NT2/D1 (cell line): ENCODE measurements at places on chromosomes 4 and X.
A peak's percentile ranks its signal among the peaks of the same experiment; 100 is the strongest.

DNA sequence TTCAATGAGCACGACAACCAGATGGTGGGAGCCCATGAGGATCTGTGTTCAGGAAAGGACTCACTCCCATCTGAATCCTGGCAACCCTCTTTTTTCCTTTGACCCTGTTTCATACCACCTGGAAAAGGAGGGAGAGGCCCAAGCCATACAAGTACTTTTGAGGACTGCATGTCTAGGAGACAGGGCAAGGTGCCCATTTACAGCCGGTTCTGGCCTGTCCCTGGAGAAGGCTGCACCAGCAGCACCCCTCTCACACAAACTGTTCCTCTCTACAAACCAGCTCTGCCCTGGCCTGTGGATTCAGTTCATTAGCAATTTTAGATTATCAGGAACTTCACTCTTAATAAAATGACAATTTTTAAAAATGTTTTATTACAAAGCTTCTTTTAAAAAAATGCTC, 57.5 kb downstream of the HADH start:
- DNase-seq, result no peak

GRCh38 chrX:8067754-8068462, 103.2 kb downstream of the VCX2 start:
- DNase-seq, result no peak

- no peak for DNase-seq
Observed at GRCh38 chr4:185122681-185123345, 20.3 kb upstream of the SLC25A4 start.

GRCh38 chr4:96375367-96375766, 535.5 kb downstream of the PDHA2 start:
- no peak for DNase-seq

GRCh38 chrX:8432396-8432795, 32.2 kb upstream of the VCX3B start:
- DNase-seq, result no peak

DNA sequence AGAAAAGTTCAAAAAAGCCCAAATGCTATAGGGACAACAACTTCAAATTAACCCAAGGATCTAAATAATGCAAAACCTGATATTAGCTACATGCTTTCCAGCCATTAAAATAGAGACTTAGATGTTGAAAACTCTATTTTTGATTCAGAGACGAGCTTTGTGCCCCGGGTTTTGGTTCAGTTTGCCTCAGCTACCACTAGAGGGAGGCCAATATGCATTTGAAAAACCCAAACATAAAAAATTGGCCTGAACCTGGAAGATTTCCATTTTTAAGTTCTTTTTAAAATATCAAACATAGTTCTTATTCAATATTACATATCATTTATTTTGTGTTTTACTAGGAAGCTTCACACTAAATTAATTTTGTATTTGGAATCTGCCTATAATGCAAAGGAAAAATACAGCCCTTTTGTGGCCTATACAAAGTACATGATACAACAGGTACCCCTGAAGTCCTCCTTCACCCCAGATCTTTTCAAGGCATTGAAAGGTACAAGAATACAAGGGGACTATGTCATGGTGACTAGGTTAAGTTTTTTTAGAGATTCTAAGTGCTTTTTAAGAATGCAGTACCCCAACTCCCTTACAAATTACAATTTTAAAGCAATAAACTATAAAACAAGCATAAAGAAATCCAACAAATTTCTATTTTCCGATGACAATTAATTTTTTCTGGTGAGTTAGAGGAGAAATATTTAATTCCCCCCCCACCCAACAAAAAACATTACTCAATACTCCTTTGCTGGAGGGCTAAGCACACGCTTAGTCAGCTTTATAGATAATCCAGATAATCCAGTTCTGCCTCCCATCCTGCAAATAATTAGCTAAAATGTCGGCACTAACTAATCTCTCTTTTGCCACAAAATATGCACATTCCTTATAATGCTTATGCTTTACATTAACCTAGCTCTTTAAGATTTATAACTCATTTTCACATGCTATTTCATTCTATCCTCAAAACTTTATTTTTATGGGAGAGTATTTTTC, 97.7 kb upstream of the PTPN13 start:
- no peak for DNase-seq

DNA sequence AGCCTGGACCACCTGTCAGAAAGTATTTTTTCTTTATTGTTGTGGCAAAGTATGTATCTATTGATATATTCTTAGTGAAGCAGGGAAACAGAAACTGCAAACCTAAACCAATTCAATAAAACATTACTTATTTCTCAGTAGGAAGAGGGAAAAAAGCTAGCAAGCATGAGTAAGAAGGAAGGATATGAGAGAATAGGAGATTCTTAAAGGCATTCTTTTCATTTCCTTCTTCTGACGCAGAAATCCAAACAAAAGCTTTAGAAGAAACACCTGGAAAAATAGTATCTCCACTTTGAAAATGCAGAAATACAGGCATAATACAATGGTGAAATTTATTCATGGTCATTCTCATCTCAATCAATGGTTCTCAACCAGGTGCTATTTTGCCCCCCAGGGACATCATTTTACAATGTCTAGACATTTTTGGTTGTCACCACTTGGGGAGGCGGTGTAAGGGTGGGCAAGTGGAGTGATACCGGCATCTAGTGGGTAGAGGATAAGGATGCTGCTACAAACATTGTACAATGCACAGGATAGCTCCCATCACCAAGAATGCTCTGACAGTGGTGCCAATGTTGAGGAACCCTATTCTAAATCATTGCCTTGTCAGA, 21.7 kb upstream of the ATXN3L start:
- no peak for DNase-seq

- DNase-seq, result no peak
Observed at GRCh38 chr4:94469221-94469784, 17.6 kb downstream of the PDLIM5 start.

DNA sequence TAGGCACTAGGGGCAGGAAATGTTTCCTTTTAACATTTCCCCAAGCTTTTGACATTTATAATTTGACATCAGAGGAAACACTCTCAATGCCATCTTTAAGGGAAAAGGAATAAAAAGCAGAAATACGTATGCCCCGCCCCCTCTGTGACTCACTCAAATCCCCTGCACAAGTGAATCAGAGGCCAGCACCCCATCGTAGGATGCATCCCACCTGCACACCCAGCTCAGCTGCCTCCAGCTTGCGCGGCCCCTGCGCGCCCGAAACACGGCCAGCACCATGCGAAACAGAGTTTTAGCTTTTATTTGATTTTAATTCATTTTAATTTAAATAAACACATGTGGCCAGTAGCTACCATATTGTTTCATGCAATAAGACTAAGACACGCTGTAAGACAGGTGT, 29.5 kb downstream of the ABLIM2 start:
- no peak for DNase-seq

DNA sequence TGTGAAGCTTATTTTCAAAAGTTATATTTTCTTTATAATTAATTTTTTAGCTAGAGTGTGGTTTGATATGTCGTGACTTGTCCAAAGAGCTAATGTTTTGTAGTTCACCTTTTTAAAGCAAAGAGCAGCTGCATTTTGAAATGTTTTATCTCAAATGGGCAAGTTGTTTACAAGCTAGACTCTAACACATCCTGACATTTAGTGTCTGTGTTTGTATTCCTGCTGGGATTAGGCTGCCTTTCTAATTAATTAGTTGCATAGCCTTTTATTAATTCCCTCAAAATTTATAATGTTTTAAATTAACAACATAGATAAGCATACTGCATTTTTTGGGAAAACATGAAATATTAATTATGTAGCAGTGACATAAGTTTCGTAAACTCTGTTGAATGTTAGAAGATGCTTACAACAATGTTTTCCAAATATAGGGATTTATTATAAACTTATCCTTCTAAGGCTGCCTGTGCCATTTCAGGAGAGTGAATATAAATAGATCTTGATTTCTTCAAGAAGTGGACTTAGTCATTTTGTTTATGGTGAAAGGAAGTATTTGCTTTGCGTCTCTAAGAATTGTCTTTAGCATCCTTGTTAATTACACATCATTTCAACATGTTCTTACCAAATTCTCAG, 37.7 kb upstream of the NUDT6 start:
- DNase-seq, result no peak

GRCh38 chr4:3479358-3480101, 16.4 kb downstream of the DOK7 start:
- no peak for DNase-seq

GRCh38 chr4:7425124-7425523, 9.6 kb downstream of the PSAPL1 start:
- no peak for DNase-seq

DNA sequence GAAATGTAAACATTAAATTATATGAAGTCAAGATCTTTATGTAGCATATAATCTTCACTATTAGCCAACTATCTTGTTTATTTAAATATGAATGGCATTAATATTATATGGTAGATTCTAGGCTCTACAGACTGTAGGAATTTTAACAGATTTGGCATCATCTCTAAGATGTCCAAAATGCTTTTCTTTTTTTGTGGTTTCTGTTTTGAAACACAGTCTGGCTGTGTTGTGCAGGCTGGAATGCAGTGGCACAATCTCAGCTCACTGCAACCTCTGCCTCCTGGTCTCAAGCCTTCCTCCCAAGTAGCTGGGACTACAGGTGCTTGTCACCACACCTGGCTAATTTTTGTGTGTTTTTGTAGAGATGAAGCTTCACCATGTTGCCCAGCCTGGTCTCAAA, 76.2 kb downstream of the ELOVL6 start:
- no peak for DNase-seq

DNA sequence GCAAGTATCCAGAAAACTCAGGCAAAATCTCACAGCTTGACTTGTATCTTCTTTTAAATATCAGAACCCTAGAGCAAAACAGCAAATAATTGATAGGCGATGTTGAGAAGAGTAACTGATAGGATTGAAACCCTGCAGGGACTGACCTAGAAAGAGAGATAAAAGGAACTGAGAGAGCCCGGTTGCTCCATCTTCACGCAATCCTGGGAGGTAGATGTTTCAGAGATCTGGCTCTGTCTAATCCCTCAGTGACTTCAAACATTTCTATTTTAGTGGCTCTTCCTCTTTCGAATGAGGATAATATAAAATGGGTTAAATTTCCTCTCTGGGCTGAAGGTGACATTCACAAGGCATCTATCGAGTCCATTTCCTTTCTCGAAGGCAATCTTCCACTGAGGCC, 39.3 kb upstream of the RPL34 start:
- DNase-seq, result no peak

DNA sequence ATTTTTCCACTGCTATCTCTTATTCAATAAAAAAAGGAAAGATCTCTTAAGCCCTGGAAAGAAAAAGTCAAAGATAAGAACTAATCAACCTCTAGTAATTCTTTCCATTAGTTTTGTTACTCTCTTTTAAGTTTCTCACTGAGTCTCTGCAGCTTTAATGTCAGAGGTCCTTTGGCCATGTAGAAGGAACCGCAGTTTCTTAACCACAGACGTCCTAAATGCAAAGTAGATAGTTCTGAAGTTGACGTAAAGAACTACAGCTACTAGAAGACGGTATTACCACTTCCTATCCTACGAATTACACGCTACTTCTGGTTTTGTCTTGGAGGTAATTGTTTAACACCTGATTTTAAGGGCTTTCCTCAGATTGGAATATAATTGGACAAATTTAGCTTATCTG, 325.9 kb downstream of the ANKRD50 start:
- no peak for DNase-seq

GRCh38 chr4:158496030-158496741, 25.5 kb upstream of the RXFP1 start:
- peak; percentile 48 for DNase-seq

- DNase-seq, result no peak
Observed at GRCh38 chr4:82594456-82594855, 32.7 kb upstream of the TMEM150C start.

DNA sequence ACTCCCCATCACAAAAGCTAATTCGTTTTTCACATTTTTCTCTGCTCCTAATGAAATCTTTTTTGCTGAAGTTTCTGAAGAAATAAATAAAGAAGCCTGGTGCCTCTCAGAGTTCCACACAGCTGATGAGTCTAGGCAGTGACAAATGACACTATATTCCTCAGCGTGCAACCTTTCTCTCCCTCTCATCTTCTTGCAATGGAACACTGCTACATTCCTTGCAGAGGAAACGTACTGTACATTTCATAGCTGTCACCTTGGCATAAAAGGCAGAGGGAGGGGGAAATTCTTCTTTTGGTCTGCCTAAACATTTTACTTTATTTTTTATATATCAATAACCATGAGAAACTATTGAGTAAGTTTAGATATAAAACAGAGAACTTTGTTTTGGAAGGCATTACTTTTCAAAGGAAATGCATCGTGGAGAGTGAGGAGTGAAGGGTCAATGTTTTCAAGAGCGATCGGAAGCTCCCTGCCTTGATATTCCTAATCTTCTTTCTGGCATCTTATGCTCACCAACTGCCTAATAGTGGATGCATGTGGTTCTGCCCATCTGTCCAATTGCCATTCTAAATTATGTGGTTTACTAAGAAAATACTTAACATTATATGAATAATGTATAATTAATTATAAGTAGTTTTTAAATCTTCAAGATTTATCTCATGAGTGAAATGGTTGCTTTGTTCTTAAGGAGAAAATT, 29.4 kb downstream of the SNCA start:
- no peak for DNase-seq
